ENCODE measurements at places on chromosomes 4 and X.

DNA sequence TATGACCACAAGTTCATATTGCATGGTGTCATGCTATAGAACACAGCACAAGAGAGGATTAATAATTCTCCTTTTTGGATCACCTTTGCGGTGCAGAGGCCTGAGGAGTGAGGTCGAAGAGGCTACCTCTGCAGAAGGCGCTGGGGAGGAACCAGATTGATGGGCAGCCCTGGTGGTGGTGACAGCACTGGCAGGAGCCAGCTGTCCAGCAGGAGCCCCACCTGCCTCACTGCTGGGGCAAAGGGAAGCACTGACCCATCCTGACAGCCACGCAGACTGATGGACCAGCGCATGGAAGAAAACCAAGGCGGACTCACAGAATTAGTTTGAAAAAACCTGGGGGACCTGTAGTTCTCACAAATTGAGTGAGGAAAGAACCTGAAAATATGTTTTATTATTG, 50.9 kb downstream of the COX18 start:
- no peak for DNase-seq

- DNase-seq: peak; percentile 19
These were observed 7.4 kb downstream of the PRPS2 start for GRCh38 chrX:12798601-12799000.

DNA sequence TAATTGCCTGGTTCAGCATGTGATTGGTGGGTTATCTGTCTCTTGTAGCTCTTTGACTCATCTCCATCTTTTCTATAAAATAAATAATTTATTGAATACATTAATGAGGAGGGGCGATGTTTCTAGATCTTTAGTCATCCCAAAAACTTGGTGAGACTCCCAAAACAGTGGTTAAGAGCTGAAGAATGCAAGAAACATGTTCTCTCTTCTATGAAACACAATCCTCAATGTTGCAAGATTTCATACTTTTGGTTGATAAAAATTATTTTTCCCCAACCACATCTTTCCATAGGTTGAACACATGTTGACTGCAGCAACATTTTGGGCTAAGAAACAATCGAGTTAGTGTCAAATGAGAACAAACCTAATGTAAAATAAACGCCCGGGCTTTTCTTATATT, 1.2 kb upstream of the TMEM47 start:
- no peak for DNase-seq

DNA sequence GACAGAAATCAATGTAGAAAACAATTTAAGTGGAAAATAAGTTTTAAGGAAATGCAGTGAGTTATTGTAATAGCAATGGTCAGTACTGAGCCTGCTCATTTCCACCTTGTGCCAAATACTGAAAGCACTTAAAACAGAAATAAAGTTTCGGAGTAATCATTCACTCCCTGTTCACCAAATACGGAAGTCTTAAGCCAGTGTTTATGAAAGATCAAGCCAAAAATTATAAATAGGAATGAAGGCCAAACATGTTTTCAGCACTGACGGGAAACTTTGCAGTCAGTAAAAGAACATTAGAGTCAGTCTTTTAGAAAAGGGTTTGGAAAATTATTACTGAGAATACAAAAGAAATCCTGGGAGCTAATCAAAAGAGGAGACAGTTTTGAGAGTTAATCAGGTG, 178.6 kb downstream of the DMD start:
- no peak for DNase-seq

DNA sequence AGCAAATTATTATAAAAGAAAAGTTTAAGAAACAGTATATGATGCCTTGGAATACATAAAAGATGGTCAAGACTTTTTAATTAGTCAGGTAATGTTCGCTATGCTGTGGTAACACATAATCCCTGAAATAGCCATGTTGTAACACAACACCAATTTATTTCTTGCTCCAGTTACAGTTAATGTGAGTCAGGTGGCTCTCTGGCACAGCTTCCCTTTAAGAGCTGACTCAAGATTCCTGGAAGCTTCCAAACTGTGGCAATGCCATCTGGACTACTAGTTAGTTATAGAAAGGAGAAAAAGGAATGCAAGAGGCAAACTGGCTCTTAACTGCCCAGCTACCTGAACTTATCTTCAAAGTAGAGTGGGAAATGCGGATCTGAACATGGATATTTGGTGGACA, 210.5 kb downstream of the CHM start:
- DNase-seq: peak; percentile 3

DNA sequence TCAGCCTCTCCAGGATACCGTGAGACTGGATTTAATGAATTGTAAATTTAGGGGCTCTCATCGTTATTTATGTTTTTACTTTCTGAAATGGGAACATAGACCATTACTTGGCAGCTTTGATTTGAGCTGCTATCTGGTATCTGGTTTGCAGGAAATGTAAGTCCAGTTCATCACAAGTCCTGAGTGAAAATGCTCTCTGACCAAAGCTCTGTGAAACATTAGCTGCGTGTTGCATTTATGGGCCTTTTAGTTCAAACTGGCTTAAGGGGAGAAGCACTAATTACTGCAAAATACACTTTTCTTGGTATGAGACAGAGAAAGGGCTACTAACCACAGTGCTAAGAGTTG, 420 bp downstream of the CC2D2A start:
- no peak for DNase-seq

GRCh38 chr4:73485085-73485484, 3.5 kb downstream of the AFM start:
- no peak for DNase-seq

DNA sequence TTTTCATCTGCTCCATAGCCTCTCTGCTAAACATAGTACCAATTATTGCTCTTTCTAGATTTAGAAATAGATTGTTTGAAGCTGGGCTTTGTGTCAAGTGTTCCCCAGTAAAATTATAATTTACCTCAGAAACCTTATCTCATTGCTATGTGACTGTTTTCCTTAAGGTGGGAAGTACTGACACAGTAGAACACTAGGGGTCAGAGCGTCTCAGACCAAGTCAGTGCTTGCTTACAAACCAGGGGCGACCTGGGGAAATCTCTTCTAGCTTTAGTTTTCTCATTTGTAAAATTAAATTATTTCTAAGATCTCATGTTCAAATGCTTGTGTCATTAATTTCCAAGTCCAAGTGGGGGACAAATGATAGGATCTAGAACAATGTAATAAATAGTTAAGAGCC, 360.4 kb downstream of the RAPGEF2 start:
- no peak for DNase-seq

DNA sequence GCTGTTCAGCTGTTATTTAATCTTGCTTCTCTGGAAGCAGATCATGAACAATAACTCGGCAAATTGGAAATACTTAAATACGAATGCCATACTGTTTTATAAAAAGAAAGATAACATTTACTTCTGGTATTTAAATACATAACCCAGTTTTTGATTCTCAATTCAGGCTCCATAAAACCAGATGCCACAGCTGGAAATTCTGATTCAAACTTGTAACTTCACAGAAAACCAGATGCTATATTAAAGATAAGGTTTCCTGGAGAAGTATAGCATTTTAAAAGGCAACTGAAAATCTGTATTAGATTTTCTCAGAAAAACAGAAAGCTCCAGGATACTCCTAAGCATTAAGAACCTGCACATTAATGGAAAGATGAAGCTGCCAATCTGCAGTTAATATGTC, 40.2 kb downstream of the STX18 start:
- DNase-seq: no peak

DNA sequence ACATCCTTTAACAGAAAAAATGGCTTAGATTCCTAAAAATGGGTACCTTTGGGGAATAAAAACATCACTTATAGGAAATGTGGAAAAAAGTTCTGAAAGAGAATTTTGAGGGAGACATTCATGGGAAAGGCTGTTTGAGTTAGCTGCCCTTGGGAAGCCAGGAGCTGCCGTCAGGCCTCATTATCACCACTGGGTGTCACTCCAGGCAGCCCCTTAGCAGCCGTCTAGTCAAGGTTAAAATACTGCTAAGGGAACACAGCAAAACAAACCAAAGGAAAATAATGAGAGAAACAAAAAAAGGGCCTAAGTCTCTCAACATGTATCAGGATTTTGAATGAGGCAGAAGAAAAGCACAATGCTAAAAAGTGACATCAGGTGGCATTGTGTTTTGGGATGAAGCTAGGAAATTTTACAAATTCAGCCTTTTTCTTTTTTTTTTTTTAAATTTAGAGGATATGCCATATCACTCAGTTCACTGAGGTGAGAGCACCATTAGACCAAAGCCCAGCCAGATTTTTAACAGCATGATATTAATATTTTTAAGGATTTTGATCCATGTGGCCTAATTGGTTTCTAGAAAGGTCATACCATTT, 235.3 kb downstream of the GPAT3 start:
- DNase-seq: peak; percentile 10

GRCh38 chr4:185275501-185275900, 66.1 kb downstream of the SNX25 start:
- no peak for DNase-seq

GRCh38 chr4:70705183-70706043, 16.4 kb upstream of the RUFY3 start:
- DNase-seq: no peak

DNA sequence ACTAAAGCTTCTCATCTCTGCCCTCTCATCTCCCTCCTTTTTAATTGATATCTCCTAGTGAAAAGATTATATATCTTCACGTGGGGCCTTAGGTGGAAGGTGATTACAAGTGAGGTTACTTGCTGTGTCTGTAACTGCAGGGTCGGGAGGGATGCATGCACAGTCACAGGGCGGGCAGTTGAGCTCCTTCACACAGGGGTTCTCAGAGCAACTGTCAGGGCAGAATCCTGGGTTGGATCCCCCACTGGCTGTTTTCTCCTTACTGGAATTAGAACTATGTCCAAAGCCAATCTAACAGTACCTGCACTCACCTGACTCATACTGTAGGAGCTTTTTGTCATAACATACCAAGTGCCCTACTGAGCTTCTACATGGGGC, 141.1 kb downstream of the AASDH start:
- no peak for DNase-seq

GRCh38 chr4:37453999-37454800, 209.7 kb downstream of the NWD2 start:
- DNase-seq: no peak

DNA sequence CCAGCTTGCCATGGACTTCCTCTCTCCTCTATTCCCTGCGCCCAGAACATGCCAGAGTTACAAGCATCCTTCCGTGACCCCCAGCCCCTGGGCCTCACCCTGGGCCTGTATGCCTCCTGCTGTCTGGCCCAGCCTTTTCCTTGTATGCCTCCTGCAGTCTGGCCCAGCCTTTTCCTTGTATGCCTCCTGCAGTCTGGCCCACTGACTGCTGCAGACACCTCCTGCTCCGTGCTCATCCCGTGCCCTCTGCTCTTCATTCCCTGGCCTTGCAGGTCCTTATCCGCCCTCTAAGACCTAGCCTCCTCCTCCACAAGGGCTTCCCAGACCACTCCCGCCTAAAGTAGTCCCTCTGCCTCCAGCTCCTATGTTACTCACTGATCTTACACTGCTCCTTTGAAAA, 44.2 kb downstream of the IRF2 start:
- DNase-seq: no peak

GRCh38 chr4:85684676-85685075, 209.7 kb downstream of the ARHGAP24 start:
- no peak for DNase-seq

- DNase-seq: peak; percentile 85
These were observed 157.8 kb upstream of the TTC29 start for GRCh38 chr4:147103403-147103946.

GRCh38 chrX:109578916-109579315, 42.3 kb downstream of the NXT2 start:
- no peak for DNase-seq

- no peak for DNase-seq
These were observed 21.9 kb downstream of the EDA2R start for GRCh38 chrX:66616944-66617343.

DNA sequence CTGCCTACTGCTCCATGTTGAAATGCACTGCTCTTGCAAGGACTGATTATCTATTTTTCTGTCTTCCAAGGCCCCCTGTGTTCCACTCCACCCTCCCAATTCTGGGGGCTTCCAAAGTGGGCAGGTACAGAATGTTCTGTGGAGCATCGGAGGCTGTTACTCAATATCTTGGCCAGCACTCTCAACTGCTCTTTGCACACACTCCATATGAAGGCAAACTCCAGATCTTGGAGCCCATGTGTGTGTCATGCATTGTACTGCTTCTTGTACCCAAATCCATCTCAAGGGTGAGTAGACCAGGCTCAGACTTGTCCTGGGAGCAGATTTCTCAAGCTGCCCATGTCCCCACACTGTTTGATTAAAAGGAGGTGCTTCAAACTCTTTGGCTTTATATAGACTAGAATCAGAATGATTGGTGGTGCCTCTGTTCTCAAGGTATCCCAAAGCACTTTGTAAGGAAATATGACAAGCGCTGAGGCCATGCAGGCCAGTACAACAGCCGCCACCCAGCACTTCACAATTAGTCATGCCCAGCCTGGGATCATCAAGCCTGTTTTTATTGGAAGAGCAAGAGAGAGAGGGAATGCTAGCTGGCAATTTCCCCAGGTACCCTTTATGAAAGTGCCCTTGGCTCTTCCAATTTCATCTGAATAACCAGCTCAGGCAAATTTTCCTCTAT, 44.3 kb downstream of the AR start:
- no peak for DNase-seq

DNA sequence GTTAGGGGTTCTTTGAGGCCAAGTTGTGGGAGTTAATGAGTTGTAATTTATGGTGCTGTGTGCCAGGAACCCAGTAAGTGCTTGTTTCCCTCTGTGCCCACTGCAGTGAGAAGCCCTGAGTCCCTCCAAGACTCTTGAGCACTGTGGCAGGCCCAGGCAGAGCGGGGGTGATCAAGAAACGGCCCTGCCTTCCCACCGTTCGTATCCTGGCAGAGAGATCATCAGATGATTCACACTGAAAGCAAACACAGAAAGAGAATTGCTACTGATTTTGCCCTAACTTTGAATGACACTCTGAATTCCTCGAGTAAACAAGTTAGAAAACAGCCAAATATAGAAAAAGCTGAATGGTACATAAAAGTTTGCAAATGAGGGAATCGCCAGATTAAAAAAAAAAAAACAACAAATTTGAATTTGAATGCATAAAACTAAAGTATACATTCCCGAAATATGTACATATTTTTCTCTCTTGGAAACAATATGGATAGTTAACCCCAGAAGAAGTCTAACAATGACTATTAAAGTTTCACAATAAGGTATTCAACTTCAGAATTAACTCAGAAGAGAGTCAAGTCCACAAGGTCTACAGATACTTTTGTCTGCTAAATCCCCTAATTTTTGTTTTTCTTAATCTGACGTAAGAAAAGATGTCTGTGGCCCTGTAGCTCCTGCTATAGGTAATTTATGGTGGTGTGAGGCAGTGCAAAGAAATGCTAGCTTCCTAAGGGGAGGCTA, 71.8 kb downstream of the AFAP1 start:
- DNase-seq: no peak

DNA sequence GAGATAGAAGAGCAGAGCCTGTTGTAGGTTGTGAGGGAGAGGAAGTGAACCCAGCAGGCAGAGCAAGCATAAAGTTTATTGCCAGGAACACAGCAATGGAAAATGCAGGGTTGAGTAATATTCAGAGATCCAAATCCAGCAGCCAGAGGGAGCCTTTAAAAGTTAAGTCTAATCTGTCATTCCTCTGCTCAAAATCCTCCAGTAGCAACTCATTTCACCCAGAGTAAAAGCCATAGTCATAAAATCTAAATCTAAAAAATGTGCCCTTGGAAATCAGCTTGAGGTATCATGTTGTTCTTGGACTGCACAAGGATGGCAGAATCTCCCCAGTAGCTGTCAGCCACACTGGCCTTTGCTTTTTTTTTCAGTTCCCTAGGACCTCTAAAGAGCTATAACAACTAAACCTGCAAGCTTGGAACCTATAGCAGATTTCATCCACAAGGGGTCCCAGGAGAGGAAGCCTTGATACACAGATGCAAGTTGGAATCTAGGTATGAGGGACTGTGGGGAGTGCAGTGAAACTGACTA, 62.9 kb upstream of the FRAS1 start:
- DNase-seq: peak; percentile 10

GRCh38 chrX:107775734-107776511, at the start of gene TSC22D3:
TSC22D3 (minus strand) TSS chrX:107775787; CDS start chrX:107775419, 368 bp downstream.
- no peak for DNase-seq

Data from AG09319 (cell line).